ENCODE measurements at places on chromosomes 11 and 22.

DNA sequence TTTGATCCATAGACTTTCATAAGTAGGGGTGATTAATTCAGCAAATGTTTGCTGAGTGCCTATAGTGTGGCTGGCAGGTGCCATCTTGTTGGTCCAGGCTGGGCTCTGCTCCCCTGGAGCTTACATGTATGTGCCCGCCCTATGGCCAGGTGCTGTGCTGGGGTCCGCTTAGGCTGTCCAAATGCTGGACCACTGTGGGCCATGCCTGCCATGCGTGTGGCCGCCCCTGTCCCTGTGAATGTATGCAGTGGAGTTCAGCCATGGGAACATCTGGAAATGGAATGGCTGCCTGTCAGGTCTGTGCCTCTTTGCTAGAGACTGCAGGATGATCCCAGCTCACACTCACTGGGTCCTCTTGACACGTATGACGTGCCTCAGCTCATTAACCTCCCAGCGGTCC is 594.6 kb downstream of the TBC1D22A start:
- no peak for DNase-seq

GRCh38 chr22:44624689-44625420 is 77.1 kb upstream of the PRR5 start:
- no peak for DNase-seq

DNA sequence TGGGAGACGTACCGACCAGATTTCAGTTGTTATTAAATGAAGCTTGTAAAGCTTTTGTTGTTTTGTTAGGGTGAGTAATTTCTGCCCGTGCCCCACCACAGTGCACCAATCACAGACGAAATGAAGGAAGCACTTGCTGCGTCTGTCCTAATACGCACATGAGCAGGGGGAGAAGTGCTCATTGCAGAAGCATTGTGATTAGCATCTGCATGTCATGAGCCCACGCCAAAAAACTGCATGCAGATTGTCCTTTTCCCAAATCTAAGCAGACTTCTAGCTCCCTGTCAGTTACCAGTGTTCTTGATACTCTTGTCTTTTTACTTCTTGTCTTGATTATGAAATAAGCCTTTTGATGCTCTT is 15.5 kb downstream of the RBX1 start:
- DNase-seq: no peak

- DNase-seq: no peak
Observed at GRCh38 chr11:46127150-46127638, 5.9 kb upstream of the PHF21A start.

DNA sequence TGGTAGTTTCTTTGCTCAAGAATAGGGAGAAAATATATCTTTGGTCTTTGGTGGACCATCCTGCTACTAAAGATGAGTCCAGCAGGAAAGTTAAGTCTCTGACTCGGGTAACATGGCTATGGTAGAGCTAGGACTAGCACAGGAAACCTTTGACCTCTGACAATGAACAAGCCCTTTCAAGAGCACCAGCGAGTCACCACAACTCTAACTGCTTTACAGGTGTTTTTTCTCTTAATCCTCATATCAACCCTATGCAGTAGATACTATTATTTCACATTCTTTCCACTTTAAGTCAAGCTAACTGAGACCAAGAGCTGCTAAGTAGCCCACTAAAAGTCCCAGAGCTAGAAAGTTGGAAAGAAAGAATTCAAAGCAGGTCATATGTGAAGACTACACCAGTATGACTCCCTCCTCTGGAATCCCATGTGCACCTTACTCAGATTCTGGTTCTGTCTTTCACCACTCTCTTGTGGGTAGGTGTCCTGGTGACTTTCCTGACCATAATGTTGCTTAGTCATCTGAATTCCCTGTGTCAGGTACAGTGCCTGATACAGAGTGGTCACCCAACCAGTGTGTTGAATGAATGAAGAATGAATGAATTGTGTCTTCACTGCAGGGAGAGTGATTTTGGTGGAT is 53.8 kb upstream of the ME3 start:
- no peak for DNase-seq
